ENCODE measurements at places on chromosomes 1 and 21.

GRCh38 chr21:18771845-18772380 is 368.3 kb upstream of the TMPRSS15 start:
- no peak for DNase-seq

- no peak for DNase-seq
Measured at GRCh38 chr21:14763695-14764064, 217.6 kb upstream of the SAMSN1 start.

- no peak for DNase-seq
Measured at GRCh38 chr1:234697015-234697414, 87.0 kb upstream of the IRF2BP2 start.

DNA sequence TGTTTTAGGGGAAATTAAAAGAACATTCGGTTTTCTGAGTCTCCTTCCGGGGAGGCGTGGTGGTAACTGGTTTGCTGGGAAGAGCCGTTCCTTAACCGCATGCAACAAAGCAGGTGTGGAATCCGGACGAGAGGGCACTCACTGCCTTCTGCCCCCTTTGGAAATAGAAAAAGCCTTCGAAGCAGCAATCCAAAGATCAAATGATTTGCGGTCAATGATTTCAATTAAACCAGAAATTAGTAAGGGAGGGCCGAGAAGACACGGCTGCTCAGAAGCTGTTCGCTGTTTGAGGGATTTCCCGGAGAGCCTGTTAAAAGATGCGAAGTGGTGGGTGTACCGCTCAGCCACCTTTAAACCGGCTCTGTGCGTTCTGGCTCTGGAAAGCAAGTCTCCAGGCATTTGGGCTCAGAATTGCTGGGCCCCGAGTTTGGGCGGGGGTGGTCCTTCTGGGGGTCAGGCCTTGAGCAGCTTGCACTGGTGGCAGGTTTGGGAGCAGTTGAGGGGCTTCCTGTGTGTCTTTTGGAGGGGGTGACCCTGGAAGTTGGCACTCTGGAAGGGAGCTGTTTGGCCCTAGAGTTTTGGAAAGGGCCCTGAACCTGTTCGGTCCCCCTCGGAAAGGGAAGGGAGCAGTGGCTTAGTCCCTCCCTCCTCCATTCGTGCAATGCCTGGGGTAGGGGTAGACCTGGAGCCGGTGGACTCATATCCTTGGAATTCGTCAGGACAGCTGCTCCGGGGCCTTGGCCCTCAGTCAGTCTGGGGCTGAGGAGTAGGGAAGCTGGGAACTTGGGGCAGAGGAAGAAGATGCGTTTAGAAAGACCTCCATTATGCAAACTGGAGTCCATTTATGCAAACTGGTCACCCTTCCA is 3.1 kb downstream of the SIM2 start:
- no peak for DNase-seq

GRCh38 chr1:197868751-197869489 is 33.5 kb upstream of the C1orf53 start:
- no peak for DNase-seq
